Cardiac muscle cell (in vitro differentiated cells and primary cell): ENCODE measurements at places on chromosomes 12 and 14. TPM values are rescaled to one million over a fixed set of nuclear protein-coding genes. Genes with fewer than 3 reads are reported as not detected.

GRCh38 chr12:117497407-117497806 lies 136.0 kb upstream of the NOS1 start:
- H3K4me3 ChIP-seq: no peak overlapping the region
- no peak overlapping the region for H3K27ac ChIP-seq
- no peaks in the 10 kb centered on the region for H3K27me3 ChIP-seq
- DNase-seq: no peak

PDE3A gene
- 2.7 and 4.4 TPM in 2 replicates for total RNA-seq

ERBB3 gene
- total RNA-seq: 22.0 and 26.6 TPM in 2 replicates

DNA sequence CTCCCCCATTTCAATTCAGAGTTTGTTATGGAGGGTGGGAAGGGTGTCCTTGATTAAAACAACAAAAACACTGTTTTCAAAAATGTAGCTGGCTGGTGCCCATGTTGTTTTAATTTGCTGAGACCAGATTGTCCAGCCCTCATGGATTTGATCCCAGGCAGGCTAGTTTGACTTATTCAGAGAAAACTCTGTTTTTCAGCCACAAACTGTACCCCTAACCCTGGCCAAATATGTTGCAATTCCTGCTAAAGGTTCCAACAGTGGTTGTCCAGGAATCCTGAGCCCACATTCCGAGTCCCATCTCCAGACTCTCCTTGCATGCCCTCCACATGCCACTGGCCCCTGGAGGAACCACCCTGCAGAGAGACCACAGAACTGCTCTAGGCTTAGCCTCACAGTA lies 36.0 kb downstream of the MAP1LC3B2 start:
- no peak overlapping the region for H3K27ac ChIP-seq
- no peaks in the 10 kb centered on the region for H3K36me3 ChIP-seq
- H3K27me3 ChIP-seq: no peaks in the 10 kb centered on the region
- H3K4me1 ChIP-seq: peaks cover 13% of the 10 kb centered on the region

DNA sequence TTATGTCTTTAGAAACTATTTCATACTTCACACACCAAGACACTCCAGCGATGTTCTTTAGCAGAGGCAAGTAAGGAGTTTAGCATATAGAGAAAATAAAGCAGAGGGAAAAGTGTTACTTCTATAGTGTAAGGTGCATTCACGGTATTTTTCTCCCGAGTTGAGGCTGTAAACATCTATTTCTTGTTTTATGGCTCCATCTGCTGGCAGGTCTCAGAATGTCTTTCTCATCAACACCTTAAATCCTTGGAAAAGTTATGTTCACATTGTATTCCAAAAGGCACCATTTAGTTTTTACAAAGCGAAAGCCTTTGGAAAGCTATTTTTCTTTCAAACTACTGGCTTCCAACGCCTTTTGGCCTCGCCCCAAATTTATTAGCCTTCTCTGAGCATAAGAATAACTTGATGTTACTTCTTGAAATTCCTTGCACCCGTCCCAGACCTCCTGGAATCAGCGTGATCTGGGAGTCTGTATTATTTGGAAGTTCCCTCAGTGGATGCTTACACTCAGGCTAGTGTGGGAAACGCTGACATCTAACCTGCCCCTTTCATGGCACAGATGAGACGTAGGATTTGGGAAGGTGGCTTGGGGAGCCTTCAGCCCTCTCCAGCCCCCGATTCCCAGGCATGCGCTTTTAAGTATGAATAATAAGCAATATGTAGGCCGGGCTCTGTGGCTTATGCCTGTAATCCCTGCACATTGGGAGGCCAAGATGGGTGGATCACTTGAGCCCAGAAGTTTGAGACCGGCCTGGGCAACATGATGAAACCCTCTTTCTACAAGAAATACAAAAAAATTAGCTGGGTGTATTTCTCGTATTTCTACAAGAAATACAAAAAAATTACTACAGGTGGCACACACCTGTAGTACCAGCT lies 1.9 kb upstream of the PIWIL1 start:
- H3K27me3 ChIP-seq: peaks cover 64% of the 10 kb centered on the region
- no peaks in the 10 kb centered on the region for H3K36me3 ChIP-seq
- H3K4me1 ChIP-seq: no peaks in the 10 kb centered on the region
- no peak overlapping the region for H3K27ac ChIP-seq
- peak; percentile 71 for DNase-seq

KLHL33 gene
- total RNA-seq: 0.18 TPM in 1 of 2 replicates, not detected in the other

DNA sequence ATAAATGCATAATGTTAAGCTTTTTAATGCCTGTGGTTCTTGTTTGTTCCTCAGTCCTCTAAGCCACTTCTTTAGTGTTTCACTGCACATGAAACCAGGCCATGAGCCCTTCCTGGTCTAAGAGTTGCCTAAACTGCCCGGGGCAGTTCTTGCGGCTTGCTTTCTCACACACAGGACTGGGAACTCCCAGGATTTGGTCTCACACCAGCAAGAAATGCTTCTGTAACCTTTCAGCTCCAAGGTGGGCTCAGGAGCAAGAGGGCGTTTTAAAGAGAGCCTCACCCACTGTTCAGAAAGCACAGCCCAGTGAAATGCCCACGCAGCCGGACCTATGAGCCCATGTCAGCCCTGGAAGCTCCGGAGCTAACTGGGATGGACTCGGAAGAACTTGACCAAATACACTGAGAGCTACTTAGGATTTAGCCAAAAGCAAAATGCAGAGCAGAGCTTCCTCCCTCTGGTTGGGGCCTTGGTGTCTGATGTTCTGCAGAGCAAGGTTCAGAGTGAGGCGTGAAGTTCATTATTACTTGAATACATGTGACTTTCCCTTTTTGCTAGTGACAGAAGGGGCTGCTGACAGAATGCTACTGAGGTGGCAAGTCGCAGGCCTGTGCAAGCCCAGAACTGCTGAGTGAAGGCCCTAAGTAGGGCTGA lies 23.4 kb downstream of the SLC25A29 start:
- peaks cover 12% of the 10 kb centered on the region for H3K4me1 ChIP-seq
- H3K36me3 ChIP-seq: no peaks in the 10 kb centered on the region
- DNase-seq: no peak
- no peak overlapping the region for H3K4me3 ChIP-seq
- H3K27ac ChIP-seq: peak overlapping the region; percentile 64
- no peaks in the 10 kb centered on the region for H3K27me3 ChIP-seq

FGF23 gene
- total RNA-seq: 0.86 and 2.4 TPM in 2 replicates
